Astrocyte (in vitro differentiated cells and primary cell): ENCODE measurements at places on chromosomes 3 and 15. TPM values are rescaled to one million over a fixed set of nuclear protein-coding genes. Genes with fewer than 3 reads are reported as not detected.
A peak's percentile ranks its signal among the peaks of the same experiment; 100 is the strongest.

- H3K36me3 ChIP-seq: no peaks in the 10 kb centered on the region
- DNase-seq: no peak
- peaks cover 16% of the 10 kb centered on the region for H3K4me1 ChIP-seq
- H3K27ac ChIP-seq: no peak overlapping the region
- no peaks in the 10 kb centered on the region for H3K27me3 ChIP-seq
These were observed 82.9 kb downstream of the THBS1 start for GRCh38 chr15:39663704-39664250.

DNA sequence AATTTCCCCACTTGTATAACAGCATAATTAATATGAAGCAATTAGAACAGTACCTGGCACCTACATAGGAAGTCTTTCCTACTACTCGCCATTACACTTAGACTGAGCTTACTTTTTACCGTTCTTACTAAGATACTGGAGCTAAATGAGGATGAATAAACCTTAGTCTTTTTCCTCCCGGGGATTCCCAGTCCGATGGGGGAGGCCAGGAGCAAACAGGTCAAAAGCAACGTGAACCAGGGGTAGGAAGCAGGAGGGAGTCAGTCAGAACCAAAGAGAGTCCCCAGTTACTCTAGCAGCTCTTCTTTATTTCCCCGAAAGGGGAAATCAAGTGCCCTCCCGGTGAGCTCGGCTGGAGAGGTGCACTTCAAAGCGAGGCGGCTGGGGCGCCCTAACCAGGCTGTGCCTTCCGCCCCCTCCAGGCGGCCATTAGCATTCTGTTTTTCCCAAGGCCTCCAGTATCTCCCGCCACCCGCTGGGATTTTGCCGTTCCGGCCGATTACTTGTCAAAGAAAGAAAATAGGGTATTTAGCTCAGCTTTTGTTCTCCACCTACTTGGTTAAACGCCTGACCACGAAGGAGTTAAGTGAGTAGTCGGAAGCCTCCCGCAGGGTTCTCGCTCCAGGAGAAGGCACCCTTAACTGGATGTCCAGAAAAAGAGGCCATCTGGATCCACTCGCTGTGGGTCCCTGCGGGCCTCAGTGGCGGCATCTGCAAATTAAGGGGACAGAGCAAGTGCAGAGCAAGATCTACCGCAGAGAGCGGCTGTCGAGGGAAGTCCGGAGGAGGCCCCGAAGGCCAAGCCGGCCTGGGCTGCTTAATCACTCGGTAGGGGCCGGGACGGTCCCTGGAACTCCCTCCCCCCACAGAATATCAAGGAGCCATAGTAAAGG, 6.3 kb upstream of the EOMES start:
- no peak overlapping the region for H3K27ac ChIP-seq
- peaks cover 93% of the 10 kb centered on the region for H3K27me3 ChIP-seq
- no peaks in the 10 kb centered on the region for H3K36me3 ChIP-seq
- H3K4me1 ChIP-seq: peaks cover 13% of the 10 kb centered on the region
- no peak for DNase-seq

DNA sequence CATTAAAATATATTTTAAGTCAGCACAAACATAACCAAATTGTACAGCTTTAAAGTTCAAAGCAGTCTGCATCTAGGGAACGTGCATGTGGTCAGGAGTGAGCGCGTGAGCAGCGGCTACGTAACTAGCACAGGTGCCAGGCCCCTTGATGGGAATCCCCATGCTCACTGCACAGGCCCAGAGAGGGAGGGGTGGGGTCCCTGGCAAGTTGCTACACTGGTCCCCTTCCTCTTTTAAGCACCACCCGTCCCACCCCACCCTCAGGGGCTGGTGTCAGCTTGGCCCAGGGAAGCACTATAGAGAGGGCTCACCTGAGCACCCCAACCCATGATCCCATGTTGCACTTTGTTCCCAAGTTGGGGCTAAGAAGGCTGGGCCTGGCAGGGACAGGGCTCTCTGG, 835 bp upstream of the GMPPB start:
- DNase-seq: no peak
- H3K4me3 ChIP-seq: peak overlapping the region; percentile 97
- peak overlapping the region; percentile 81 for H3K27ac ChIP-seq
- no peaks in the 10 kb centered on the region for H3K27me3 ChIP-seq

- H3K27ac ChIP-seq: no peak overlapping the region
- no peaks in the 10 kb centered on the region for H3K36me3 ChIP-seq
- no peak for DNase-seq
- H3K4me3 ChIP-seq: no peak overlapping the region
- H3K27me3 ChIP-seq: no peaks in the 10 kb centered on the region
These were observed 573.3 kb downstream of the EPHB1 start for GRCh38 chr3:135368316-135368715.

- H3K27ac ChIP-seq: no peak overlapping the region
- H3K27me3 ChIP-seq: no peaks in the 10 kb centered on the region
- no peak overlapping the region for H3K4me3 ChIP-seq
These were observed 140.2 kb downstream of the FOXP1 start for GRCh38 chr3:71443332-71443731.

DNA sequence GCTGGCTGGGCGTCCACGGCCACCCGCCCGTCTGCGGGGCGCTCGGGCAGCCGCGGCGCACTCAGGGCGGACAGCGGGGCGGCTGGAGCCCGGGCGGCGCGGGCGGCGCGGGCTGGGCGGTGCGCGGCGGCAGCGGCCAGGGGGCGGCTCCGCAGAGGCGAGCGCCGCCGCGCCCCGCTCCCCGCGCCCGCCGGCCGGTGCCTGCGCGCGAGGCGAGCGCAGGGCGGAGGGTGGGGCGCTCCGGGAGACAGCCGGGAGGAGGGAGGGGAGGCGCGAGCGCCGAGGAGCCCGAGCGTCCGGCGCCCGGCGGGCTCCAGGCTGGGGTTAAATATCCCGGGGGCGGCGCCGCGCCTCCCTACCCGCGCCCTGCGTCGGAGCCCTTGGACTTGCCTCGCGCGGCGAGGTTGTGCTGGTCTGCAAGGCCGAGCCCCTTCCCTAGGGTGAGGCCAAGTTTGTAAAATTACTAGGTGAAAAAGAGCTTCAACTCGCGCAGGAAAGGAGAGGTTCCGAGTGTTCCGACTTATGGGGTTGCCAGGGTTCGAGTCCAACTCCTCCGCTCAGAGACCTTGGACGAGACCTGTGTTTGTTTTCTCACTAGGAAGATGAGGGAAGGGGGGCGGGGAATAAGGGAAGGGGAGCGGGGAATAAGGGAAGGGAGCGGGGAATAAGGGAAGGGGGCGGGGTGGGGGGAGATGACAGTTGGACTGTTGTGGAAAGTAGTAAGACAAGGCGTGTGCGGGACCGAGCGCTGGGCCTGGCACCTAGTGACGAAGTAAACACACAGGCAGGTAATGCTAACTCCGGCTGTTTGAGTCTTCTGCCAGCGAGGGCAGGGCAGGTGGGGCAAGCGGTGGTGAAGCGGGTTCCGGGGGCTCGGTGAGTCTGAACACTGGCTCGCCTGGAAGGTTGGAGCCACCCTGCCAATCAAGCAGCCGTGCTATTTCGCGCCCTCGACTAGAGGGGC, at the start of gene TNFAIP8L3:
TNFAIP8L3 (minus strand) TSS at position 301 of the 964 bp plus-strand sequence. CDS start 311 bp downstream, outside the sequence.
- H3K36me3 ChIP-seq: no peaks in the 10 kb centered on the region
- H3K4me1 ChIP-seq: peaks cover 8% of the 10 kb centered on the region
- peaks cover 51% of the 10 kb centered on the region for H3K27me3 ChIP-seq
- no peak within 1 kb of the TSS for H3K27ac ChIP-seq
- no peak for DNase-seq

DNA sequence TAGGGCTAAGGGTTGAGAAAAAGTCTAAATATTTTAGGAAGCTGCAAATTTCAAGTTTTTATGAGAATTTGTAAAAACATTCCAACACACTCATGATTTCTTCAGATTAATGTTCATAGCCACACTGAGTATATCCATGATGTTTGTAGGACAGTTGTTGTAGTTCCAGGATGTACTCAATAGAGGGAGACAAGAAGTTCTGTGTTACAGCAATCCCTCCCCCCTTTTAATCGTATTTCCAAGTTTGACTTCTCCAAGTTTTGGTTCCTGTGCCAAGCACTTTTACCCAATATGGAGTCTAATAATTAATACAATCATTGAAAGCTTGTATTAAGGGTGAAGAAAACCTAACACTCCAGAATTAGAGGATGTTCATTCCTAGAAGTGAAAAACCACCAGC, 143.4 kb downstream of the FEZF2 start:
- H3K4me3 ChIP-seq: no peak overlapping the region
- H3K4me1 ChIP-seq: no peaks in the 10 kb centered on the region
- H3K36me3 ChIP-seq: no peaks in the 10 kb centered on the region
- no peaks in the 10 kb centered on the region for H3K27me3 ChIP-seq
- DNase-seq: no peak

- no peak overlapping the region for H3K4me3 ChIP-seq
- no peaks in the 10 kb centered on the region for H3K4me1 ChIP-seq
- no peaks in the 10 kb centered on the region for H3K27me3 ChIP-seq
- H3K36me3 ChIP-seq: no peaks in the 10 kb centered on the region
- DNase-seq: no peak
- no peak overlapping the region for H3K27ac ChIP-seq
These were observed 74.1 kb downstream of the MESD start for GRCh38 chr15:80915472-80915871.

GRCh38 chr15:100186366-100186765, 155.4 kb downstream of the ADAMTS17 start:
- no peak for DNase-seq
- H3K27me3 ChIP-seq: peaks cover 5% of the 10 kb centered on the region
- H3K36me3 ChIP-seq: no peaks in the 10 kb centered on the region
- H3K27ac ChIP-seq: no peak overlapping the region
- H3K4me1 ChIP-seq: no peaks in the 10 kb centered on the region

GRCh38 chr15:23897531-23897930, 210.4 kb upstream of the NDN start:
- H3K27me3 ChIP-seq: no peaks in the 10 kb centered on the region
- no peaks in the 10 kb centered on the region for H3K36me3 ChIP-seq
- no peak overlapping the region for H3K27ac ChIP-seq
- no peak for DNase-seq

DNA sequence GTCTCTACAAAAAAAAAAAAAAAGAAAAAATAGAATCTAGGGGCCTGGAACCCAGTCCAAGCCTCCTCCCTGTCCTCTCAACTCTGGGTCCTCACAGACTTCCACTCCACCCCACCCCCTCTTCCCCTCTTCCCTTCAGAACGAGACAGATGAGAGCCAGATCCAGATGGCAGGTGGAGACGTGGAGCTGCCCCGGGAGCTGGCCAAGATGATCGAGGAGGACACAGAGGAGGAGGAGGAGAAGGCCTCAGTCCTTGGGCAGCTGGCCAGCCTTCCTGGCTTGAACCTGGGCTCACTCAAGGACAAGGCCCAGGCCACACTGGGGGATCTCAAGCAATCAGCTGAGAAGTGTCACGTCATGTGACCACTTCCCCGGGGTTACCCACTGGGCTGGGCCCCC, 3.6 kb downstream of the CPLX3 start:
- H3K27ac ChIP-seq: no peak overlapping the region
- no peak for DNase-seq
- no peak overlapping the region for H3K4me3 ChIP-seq
- peaks cover 26% of the 10 kb centered on the region for H3K27me3 ChIP-seq

- no peaks in the 10 kb centered on the region for H3K27me3 ChIP-seq
- peak within 1 kb of the TSS; percentile 80 for H3K4me3 ChIP-seq
- H3K4me1 ChIP-seq: peaks cover 4% of the 10 kb centered on the region
- H3K27ac ChIP-seq: peak within 1 kb of the TSS; percentile 48
- DNase-seq: peak; percentile 36
These were observed at the start of gene CMTM7 for GRCh38 chr3:32391643-32392535. CMTM7 (plus strand) TSS chr3:32391853; CDS start chr3:32391907, 54 bp downstream.

DNA sequence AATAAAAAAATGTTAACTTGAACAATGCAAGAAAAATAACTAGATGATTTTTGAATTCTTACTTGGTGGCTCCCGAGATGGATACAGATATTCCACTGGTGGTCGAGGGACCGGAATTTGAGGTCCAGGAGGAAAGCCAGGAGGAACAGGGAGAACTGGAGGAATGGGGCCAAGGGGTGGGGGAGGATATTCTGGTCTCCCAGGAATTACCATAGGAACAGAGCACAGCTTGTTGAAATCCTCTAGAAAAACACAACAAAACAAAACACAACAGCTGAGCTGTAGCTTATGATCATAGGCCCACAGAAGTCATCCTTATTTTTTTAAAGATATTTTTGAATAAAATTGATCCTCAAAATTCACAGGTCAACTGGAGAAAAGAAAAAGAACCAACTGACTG, 129.4 kb downstream of the FBN1 start:
- no peaks in the 10 kb centered on the region for H3K4me1 ChIP-seq
- no peak overlapping the region for H3K4me3 ChIP-seq
- H3K36me3 ChIP-seq: peaks cover 90% of the 10 kb centered on the region
- no peak for DNase-seq
- no peak overlapping the region for H3K27ac ChIP-seq

DNA sequence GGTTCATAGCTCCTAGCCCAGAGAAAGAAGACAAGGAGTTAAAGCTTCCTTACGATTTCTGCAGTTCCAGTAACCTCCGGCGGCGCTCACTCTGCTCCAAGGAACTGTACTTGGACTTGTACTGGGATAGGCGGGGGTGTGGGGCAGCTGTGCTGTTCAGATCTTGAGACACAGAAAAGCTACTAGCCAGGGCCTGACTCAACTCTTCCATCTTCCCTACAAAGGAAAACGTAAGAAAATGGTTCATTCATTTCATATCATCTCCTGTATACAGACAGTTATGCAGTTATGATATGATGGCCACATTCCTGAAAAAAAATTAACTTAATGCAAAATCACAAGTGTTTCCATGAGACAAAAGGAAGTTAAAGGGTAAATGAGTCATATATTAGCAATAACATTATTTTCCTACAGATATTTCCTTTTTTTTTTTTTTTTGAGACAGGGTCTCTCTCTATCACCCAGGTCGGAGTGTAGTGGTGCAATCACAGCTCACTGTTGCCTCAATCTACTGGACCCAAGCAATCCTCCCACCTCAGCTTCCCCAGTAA, 4.6 kb downstream of the SNUPN start:
- peaks cover 21% of the 10 kb centered on the region for H3K36me3 ChIP-seq
- peak overlapping the region; percentile 79 for H3K27ac ChIP-seq
- DNase-seq: peak; percentile 91
- H3K4me1 ChIP-seq: peaks cover 19% of the 10 kb centered on the region
- H3K4me3 ChIP-seq: no peak overlapping the region

DNA sequence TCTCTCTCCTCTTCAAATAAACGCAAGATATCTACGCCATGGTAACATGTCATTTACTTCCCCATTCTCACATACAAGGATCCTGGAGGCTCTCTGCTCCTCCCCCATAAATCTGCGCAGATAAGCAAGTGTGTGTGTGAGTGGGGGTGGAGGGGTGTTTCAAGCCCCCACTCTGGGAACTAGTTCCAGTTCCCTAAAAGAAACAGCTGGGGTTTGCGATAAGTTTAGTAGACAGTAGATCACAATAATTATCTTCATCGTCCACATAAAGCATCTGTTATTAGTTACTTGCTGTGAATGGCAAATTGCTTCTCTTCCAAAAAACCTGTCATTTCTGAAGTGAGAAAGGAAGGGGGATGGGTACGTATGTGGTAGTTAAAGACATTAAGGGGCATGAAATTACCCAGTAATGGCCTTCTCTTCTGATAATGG, 79.8 kb downstream of the RBPMS2 start:
- H3K36me3 ChIP-seq: peaks cover 8% of the 10 kb centered on the region
- no peak for DNase-seq
- H3K27me3 ChIP-seq: no peaks in the 10 kb centered on the region

ZNF619 gene
- total RNA-seq: 2.9 and 3.4 TPM in 2 replicates

SLC22A13 gene
- 0.72 and 1.8 TPM in 2 replicates for total RNA-seq

DCLK3 gene
- not detected in 2 replicates for total RNA-seq

CLSTN2 gene
- total RNA-seq: 80.9 and 85.0 TPM in 2 replicates
